Activated T-cell treated with anti-CD3 and anti-CD28 coated beads, Interleukin-2, amount 50 U/mL, for 72 hours (primary cell): ENCODE measurements at places on chromosomes 13 and 19. TPM values are rescaled to one million over a fixed set of nuclear protein-coding genes. Genes with fewer than 3 reads are reported as not detected.

GRCh38 chr19:41480336-41480735 lies 37.4 kb downstream of the ERICH4 start:
- no peak overlapping the region for H3K4me3 ChIP-seq
- peaks cover 45% of the 10 kb centered on the region for H3K27me3 ChIP-seq
- no peak for DNase-seq

DNA sequence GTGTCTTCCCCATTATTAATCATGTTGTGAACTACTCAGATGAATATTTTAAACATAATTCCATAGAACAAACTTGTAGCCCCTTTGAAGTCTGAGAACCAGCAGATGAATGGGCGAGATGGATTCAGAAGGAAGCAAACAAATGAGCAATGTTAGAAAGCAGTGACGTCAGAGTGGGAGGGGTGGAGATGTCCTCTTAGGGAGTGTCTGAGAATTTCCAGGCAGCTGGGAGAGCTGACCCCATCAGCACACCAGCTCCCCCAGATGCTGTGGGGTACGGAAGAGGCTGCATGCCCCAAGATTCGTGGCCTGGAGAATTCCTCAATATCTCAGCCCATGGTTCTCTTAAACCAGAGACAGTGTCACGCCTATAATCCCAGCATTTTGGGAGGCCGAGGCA lies 68.6 kb downstream of the DPF1 start:
- H3K4me3 ChIP-seq: no peak overlapping the region
- no peaks in the 10 kb centered on the region for H3K4me1 ChIP-seq
- no peaks in the 10 kb centered on the region for H3K27me3 ChIP-seq

Gene POLD1
- total RNA-seq: 162 TPM

DNA sequence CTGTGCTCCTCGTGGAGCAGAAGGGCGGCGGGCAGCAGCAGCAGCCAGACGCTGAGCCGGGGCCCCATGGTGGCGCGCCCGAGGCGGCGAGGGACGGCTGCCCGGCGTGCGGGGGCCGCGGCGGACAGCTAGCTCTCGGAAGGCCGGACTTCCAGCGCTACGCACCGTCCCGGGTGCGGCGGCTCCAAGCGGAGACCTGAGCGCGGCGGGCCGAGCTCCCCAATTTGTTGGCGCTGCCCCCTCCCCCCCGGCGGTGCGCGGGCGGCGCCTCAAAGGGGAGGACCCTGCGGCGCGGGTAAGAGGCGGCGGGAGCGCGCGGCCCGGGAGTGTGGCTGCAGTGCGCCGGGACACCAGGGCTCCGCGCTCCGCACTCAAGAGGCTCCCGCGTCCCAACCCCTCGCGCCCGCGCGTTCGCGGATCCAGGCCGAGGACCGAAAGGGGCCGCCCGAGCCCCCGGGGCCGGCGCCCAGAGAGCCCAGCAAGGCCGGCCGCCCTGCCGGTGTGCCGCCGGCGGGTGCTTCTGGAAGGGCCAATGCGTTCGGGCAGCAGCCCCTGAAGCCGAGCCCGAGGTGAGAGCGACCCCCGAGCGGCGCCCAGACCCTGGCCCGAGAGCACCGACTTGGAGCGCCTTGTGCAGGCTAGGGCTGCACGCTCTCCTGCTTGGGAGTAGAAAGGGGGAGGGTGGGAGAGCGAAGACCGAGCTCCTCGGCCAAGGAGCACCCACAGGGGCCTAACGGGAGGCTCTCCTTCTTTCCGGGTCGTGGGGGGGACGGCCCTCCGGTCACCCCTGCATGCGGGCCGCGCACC lies at the start of the genes COL4A1 and COL4A2:
COL4A1 (minus strand) TSS at position 198 of the 807 bp plus-strand sequence; CDS start at position 68, 130 bp downstream.
COL4A2 (plus strand) TSS at position 325 of the 807 bp plus-strand sequence. CDS start 620 bp downstream, outside the sequence.
- H3K36me3 ChIP-seq: no peaks in the 10 kb centered on the region
- H3K4me3 ChIP-seq: peak within 1 kb of the TSS; percentile 58
- peaks cover 12% of the 10 kb centered on the region for H3K4me1 ChIP-seq
- no peak for DNase-seq
- no peak within 1 kb of the TSS for H3K27ac ChIP-seq

Gene SMIM17
- total RNA-seq: 0.36 TPM

GRCh38 chr13:86881390-86881789 lies 789.8 kb upstream of the SLITRK5 start:
- H3K27me3 ChIP-seq: no peaks in the 10 kb centered on the region
- no peak overlapping the region for H3K27ac ChIP-seq

Gene ZNF568
- 17.9 TPM for total RNA-seq

DNA sequence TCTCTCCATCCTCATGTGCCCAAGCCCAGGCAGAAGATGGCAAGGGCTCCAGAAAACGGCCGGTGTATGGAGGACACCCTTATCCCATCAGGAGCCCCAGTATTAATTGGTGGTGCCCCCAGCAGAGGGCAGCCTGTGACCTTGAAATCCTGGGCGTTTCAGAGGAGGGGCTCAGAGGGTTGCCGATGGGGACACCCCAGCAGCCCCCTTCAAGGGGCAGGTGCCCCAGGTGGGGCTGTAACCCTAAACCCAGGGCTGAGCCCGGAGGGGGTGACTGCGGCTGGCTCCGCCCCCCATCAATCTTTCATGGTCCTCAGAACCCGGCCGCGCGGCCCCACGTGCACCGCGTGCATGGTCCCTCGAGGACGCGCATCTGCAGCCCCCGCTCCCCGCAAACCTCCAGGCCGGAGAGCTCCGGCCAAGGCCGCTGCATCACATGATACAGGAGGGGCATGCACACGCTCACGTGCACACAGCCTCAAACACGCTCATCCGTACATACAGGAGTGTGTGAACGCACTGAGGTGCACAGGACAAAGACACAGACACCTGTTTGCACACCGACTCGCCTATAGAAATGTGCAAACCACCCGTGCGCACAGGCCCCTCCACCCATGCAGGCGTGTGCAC lies 949 bp downstream of the RAB3A start:
- peaks cover 3% of the 10 kb centered on the region for H3K36me3 ChIP-seq
- peak overlapping the region; percentile 97 for H3K4me3 ChIP-seq
- H3K27ac ChIP-seq: no peak overlapping the region
- peaks cover 23% of the 10 kb centered on the region for H3K4me1 ChIP-seq
- DNase-seq: no peak
- no peaks in the 10 kb centered on the region for H3K27me3 ChIP-seq

GRCh38 chr19:7544626-7545025 lies 9.1 kb downstream of the PNPLA6 start:
- peaks cover 6% of the 10 kb centered on the region for H3K36me3 ChIP-seq
- no peak for DNase-seq
- no peaks in the 10 kb centered on the region for H3K27me3 ChIP-seq
- peaks cover 37% of the 10 kb centered on the region for H3K4me1 ChIP-seq
- no peak overlapping the region for H3K27ac ChIP-seq

- no peaks in the 10 kb centered on the region for H3K4me1 ChIP-seq
- peaks cover 3% of the 10 kb centered on the region for H3K36me3 ChIP-seq
- H3K4me3 ChIP-seq: no peak overlapping the region
- H3K27ac ChIP-seq: no peak overlapping the region
- DNase-seq: no peak
- H3K27me3 ChIP-seq: no peaks in the 10 kb centered on the region
Measured at GRCh38 chr13:101049166-101049850, 367.0 kb downstream of the NALCN start.

Gene SLC10A2
- total RNA-seq: not detected

- H3K27me3 ChIP-seq: no peaks in the 10 kb centered on the region
- H3K36me3 ChIP-seq: no peaks in the 10 kb centered on the region
- no peak overlapping the region for H3K4me3 ChIP-seq
Measured at GRCh38 chr13:113421673-113422270, 31.5 kb downstream of the ADPRHL1 start.

Gene ZFP82
- total RNA-seq: 7.8 TPM

GRCh38 chr13:104984296-104984818 lies 1551.1 kb downstream of the EFNB2 start:
- H3K27me3 ChIP-seq: no peaks in the 10 kb centered on the region
- DNase-seq: peak; percentile 29
- no peaks in the 10 kb centered on the region for H3K36me3 ChIP-seq
- peaks cover 30% of the 10 kb centered on the region for H3K4me1 ChIP-seq
- H3K4me3 ChIP-seq: peak overlapping the region; percentile 50

- DNase-seq: no peak
- H3K4me3 ChIP-seq: no peak overlapping the region
- H3K27me3 ChIP-seq: no peaks in the 10 kb centered on the region
- H3K4me1 ChIP-seq: peaks cover 8% of the 10 kb centered on the region
- peaks cover 39% of the 10 kb centered on the region for H3K36me3 ChIP-seq
Measured at GRCh38 chr19:810077-810855, 11.5 kb downstream of the PLPPR3 start.

Gene ZNF536
- total RNA-seq: 0.56 TPM
